ENCODE measurements at places on chromosomes 2 and 18.
A peak's percentile ranks its signal among the peaks of the same experiment; 100 is the strongest.

DNA sequence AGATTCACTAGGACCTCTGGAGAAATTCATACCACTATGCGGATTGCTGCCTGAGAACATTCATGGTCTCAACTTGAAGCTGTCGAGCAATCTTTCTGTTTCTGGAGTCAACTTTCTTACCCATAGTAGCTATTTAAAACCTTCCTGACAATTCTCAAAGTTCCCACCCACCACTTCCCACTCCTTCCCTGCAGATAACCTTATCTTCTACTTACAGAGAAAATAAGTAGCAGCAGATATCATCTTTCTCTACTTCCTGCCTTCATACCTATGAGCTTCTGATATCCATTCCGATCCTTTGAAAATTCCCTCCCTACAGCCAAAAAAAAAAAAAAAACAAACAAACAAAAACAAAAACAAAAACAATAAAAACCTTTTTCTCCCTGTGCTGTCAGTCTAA is 81.2 kb upstream of the CYRIA start:
- no peak for DNase-seq

- DNase-seq, result no peak
These were observed 53.3 kb downstream of the TRAPPC12 start for GRCh38 chr2:3432693-3433338.

GRCh38 chr18:13120255-13120654 is 98.3 kb upstream of the LDLRAD4 start:
- DNase-seq, result peak; percentile 35

GRCh38 chr2:19346983-19347618 is 11.3 kb downstream of the OSR1 start:
- DNase-seq, result no peak

GRCh38 chr2:186187854-186188253 is 298.2 kb upstream of the ZC3H15 start:
- no peak for DNase-seq

Data from astrocyte (in vitro differentiated cells and primary cell).